ENCODE measurements at places on chromosomes 1 and 21.

- DNase-seq: no peak
These were observed 620.2 kb downstream of the PTPRU start for GRCh38 chr1:29856340-29857114.

DNA sequence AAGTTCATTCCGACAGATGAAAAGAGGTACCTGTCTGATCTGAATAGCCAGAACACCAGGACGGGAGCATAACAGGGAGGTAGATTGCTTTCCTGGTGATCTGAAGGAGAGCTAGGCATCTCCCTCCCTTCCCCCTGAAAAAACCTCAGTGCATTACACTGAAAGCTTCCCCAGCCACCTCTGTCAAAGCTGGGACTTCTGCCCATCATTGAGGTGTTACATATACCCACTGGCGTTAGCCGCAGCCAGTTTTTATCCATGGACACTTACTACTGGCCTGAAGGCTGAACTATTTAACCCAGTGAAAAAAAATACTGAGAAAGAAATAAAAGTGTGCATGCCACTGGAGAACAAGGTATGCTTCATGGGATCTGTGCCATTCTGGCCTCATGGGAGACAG is 568.3 kb upstream of the ADAMTS5 start:
- DNase-seq: no peak

GRCh38 chr1:217506878-217507277 is 124.0 kb downstream of the GPATCH2 start:
- DNase-seq: peak; percentile 61

DNA sequence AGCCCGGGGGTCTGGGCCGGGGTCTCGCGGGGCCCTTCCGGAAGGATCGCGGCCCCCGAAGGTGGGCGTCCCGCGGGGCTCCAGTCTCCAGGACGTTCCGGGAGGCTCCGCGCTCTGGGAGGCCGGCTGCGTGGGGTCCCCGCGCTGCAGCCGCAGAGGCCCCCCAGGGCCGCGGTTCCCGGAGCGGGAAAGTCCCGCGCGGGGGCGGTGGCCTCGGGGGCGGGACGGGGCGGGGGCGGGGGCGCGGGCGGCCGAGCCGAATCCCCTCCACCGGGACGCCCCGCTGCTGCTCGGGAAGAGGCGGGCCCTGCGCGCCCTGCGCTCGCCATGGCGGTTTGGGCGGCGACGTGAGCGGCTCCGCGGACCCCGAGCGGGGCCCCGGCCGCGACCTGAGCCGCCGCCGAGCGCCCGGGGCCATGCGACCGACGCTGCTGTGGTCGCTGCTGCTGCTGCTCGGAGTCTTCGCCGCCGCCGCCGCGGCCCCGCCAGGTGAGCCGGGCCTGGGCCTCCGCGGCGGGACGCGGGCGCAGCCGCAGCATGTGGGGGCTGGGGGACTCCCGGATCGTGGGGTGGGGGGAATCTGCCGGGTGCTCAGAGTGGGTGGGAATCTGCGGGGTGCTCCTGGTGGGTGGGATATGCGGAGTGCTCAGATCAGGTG is at the start of gene IFNGR2:
Gene IFNGR2 (plus strand): TSS at position 286 of the 658 bp plus-strand sequence. CDS start 131 bp downstream, at position 417.
- DNase-seq: peak; percentile 9

DNA sequence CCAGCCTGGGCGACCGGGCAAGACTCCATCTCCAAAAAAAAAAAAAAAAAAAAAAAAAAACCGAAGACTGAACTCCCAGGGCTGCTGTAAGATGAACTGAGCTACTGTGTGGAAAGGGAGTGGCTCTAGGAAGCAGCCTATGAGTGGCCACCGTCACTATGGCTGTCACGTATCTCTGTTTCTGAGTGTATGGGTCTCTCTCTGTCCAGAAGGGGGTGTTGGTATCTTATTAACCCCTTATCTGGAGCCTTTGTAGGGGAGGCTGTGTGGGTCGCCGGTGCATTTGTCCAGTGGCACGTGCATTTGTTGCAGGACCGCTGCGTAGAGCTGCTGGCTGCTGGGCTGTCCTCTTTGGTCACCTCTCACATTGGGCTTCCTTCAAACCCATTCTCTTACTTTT is 326.6 kb downstream of the CAMTA1 start:
- DNase-seq: no peak

GRCh38 chr1:10280439-10281350 is 70.3 kb downstream of the KIF1B start:
- no peak for DNase-seq

GRCh38 chr1:194055536-194055935 is 869.1 kb upstream of the B3GALT2 start:
- DNase-seq: no peak

All from PC-9 (cell line).